ENCODE measurements at places on chromosomes 4 and X. TPM values are rescaled to one million over a fixed set of nuclear protein-coding genes. Genes with fewer than 3 reads are reported as not detected.

Gene IL2
- polyA plus RNA-seq = not detected

DNA sequence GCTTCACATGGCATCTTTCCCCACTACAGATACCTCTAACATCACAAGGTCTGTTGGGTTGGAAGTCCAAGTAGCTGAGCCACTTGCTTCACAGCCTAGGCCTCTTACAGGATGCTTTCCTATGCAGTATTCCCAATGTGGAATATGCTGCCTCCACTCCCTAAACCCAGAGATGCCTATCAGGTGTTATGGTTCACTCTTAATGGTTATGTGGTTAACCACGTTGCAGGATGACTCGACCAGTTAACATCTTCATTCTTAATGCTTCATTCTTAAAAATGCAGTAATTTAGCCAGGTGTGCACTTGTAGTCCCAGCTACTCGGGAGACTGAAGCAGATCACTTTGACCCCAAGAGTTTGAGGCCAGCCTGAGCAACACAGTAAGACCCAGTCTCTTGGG, 24.2 kb downstream of the HAUS3 start:
- H3K27ac ChIP-seq = no peak overlapping the region
- no peak for DNase-seq
- H3K4me1 ChIP-seq = peaks cover 7% of the 10 kb centered on the region
- no peak overlapping the region for H3K4me3 ChIP-seq
- no peaks in the 10 kb centered on the region for H3K27me3 ChIP-seq

DNA sequence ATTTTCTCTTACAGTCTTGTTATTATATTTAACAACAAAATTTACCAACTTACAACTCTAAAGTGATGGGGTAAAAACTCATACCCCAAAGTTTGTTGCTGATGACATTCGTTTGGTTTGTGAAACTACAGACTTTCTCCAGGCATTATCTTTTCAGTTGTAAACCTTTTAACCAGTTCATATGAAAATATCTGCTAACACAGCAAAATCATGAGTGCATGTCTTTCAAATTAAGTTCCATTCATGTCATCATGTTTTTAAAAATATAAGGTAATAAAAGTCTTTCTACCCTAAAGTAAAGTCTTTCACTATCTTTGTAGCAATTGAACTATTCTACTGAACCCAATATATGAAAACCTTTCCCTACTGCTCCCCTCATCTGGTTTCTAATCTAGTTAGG, 3.4 kb upstream of the GALNTL6 start:
- no peak overlapping the region for H3K27ac ChIP-seq
- no peaks in the 10 kb centered on the region for H3K4me1 ChIP-seq
- no peak for DNase-seq
- no peaks in the 10 kb centered on the region for H3K27me3 ChIP-seq
- no peak overlapping the region for H3K4me3 ChIP-seq

Gene CSAG1
- not detected for polyA plus RNA-seq

Gene EGFL6
- polyA plus RNA-seq = not detected

GRCh38 chr4:122930862-122931261, 8.5 kb upstream of the NUDT6 start:
- H3K4me1 ChIP-seq = peaks cover 8% of the 10 kb centered on the region
- H3K27ac ChIP-seq = no peak overlapping the region
- peaks cover 9% of the 10 kb centered on the region for H3K36me3 ChIP-seq
- no peaks in the 10 kb centered on the region for H3K27me3 ChIP-seq
- peak; percentile 16 for DNase-seq

Data from immature natural killer cell (primary cell).